ENCODE measurements at places on chromosomes 16 and 17.

GRCh38 chr17:68456339-68457167, 743 bp downstream of the WIPI1 start:
- DNase-seq, result no peak

DNA sequence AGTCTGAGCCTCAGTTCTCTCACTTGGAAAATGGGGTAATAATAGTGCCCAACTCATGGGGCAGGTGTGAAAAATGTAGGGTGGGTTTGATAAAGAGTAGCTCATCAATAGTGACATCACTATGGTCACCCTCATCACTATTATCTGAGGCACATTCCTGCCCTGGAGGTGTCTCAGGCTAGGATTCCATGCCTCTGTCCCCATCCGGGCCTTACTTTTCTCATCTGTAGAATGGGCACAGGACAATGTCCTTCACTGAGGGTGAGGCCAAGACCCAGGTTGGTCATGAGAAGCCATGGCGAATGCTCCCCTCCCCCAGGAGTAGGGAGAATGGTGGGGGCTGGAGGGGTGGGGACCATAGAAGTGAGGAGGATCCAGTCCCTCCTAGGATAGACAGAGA, 30.5 kb downstream of the MYO15A start:
- no peak for DNase-seq

DNA sequence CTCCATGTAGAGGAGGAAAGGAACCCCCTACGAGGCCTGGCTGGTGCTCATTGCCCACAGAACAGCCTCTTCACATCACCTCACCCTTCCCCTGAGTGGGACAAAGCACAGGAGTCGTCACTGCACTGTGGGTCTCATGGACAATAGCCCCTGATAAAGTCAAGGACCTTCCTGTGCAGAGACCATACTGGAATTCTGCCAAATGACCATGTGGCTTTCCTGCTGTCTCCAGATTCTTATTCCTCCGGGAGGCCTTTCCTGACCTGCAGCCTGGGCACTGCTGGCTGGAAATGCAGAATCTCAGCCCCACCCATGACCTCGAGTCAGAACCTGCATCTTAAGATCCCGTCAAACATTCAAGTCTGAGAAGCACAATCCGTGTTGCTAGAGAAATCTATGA, 60.5 kb upstream of the ERN1 start:
- DNase-seq, result no peak

GRCh38 chr17:35064516-35065215, 1.2 kb upstream of the RFFL start:
- no peak for DNase-seq

GRCh38 chr16:3149630-3150345, 15.0 kb downstream of the ZNF213 start:
- peak; percentile 56 for DNase-seq

GRCh38 chr16:68386628-68387027, 61.7 kb downstream of the SMPD3 start:
- no peak for DNase-seq

DNA sequence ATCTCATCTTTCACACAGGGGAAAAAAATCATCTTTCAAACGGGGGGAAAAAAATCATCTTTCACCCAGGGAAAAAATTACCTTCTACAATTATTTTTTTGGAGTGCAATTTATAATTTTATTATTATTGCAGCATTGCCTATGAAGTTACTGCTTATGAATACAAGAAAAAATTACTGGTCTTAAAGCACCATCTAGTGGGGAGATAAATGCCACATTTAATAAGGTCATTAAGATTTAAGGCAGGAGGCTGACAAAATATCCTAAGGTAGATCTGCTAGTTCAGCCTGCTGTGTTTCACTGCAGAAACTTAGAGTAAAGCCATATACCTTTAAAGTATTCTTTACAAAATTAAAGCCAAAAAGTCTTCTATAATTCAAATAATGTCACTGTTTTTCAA, 13.7 kb downstream of the SHCBP1 start:
- peak; percentile 63 for DNase-seq

GRCh38 chr17:6393351-6393952, 41.5 kb downstream of the AIPL1 start:
- DNase-seq, result no peak

DNA sequence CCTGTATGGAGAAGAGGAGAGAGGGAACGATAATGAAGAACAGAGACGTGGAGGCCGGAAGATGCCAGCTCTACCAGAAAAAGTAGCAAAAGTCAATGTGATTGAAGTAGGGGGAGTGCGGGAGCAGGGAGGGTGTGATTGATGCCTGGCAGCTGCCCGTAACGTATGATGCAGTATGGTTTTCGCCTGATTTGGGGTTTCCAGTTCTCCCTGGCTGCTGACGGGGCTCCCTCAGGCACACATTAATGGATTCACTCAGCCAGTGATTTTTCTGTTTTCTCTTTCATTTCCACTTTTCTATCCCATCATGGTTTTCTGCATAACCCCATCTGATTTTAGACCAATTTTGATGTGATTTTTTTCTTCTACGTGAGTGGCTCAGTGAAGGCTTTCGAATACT, 62.1 kb downstream of the PRKCA start:
- no peak for DNase-seq

GRCh38 chr16:15682105-15682570, 32.1 kb downstream of the NDE1 start:
- DNase-seq, result peak; percentile 45

GRCh38 chr16:1379304-1380076, 27.8 kb downstream of the GNPTG start:
- DNase-seq, result peak; percentile 45

- DNase-seq, result no peak
Observed at GRCh38 chr16:85784813-85785212, 14.5 kb downstream of the EMC8 start.

DNA sequence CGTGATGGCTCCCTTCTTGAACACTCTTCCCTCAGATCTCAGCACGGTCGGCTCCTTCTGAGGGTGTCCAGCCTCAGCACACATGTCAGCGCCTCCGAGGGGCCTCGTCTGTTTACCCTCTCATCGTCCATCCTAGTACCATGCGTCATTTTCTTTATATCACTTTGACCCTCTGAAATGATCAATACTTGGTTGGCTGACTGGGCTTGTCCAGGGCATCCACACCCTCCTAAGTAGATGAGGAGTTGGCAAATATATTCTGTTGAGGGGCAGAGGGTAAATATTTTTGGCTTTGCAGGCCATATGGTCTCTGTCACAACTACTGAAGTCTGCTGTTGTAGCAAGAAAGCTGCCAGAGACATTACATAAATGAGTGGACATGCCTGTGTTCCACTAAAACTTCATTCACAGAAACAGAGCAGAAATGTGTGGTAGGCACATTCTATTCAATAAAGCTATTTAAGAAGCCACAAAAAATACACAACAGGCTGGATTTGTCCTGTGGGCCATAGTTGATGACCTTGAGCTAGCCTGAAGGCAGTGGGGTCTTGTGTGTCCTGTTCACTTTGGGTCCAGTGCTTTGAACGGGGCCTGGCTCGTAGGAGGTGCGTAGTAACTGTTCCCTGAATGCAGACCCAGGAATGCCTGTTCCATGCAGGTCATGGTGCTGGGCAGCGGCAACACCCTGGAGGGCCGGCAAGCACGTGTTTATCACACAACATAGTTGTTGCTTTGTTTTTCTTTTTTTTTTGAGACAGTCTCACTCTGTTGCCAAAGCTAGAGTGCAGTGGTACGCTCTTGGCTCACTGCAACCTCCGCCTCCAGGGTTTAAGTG, 185.8 kb downstream of the SNX29 start:
- DNase-seq, result no peak

DNA sequence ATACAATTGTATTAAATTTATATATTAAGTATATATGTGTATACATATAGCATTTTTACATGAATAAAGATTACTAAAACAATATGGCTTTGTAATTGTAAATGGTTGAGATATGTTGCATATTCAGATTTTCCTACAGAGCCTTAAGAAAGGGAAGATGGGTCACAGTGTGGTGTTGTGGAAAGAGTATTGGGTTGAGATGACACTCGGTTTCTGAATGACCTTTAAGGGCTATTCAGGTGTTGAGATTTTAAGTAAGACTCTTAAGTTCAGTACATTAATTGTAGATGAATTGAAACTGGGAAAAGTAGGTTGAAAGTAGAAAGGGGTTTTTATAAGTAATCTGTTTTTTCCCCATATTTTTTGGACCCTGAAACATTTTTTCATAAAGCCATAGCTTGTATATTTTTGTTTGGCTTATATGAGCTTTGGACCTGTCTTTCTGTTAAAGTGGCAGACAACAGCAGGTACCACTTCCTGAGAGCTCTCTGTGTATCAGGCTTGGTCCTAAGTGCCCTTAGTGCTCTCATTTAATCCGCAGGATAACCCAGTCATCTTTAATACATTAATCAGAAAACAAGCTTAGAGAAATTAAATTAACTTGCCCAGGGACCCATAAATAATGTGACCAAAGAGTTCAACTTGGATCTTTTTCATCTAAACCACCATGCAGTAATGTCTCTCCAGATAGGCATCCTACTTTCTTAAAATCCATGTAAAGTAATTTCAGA, 48.5 kb upstream of the MRC2 start:
- DNase-seq, result no peak

All from CD4-positive, alpha-beta T cell treated with Interleukin-4 for 1 hour (primary cell).